ENCODE measurements at places on chromosomes 3 and 15. TPM values are rescaled to one million over a fixed set of nuclear protein-coding genes. Genes with fewer than 3 reads are reported as not detected.

CSPG4 gene
- 103 TPM for total RNA-seq

KCNAB1 gene
- 2.1 TPM for total RNA-seq

TMEM40 gene
- 1.2 TPM for total RNA-seq

GRCh38 chr15:52764731-52765130 is 25.4 kb downstream of the ONECUT1 start:
- no peak for DNase-seq

DNA sequence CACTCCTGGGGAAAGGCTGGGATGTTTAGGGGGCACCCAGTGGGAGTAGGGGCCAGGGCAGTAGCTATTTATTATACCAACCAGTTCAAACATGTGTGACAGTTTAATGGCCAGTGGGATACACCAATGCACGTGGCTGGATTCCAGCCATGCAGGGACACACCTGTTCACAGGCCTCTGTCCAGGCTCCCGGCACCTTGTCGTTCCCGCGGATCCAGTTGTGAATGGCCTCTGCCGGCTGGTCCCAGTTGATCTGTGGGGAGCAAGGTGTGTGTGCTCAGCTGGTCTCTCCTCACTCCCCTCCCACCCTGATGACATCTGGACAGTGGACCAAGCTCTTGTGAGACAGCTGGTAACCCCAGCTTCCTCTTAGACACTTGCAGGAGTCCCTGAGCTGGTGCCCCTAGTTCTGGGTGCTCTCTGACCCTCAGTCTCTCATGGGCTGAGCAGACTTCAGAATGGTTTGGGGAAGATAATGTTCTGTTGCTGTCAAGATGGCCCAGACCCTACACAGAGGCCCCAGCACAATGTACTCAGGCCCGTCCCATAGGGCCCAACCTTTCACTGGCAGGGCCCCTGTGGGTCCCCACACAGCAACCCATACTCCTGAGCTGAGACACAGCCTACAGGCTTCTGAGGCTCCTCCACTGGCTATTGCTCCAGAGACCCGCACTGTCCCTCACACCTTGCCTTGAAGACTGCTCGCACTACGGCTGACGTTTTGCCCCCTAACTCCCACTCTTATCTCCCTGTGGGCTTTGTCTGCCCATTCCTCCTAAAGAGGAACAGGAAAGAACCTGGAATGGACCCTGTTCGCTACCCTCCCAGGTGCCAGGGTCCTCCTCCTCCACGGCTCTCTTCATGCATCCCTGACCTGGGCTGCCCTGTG is 25.8 kb downstream of the ALDH1L1 start:
- DNase-seq, result no peak

- DNase-seq, result no peak
Measured at GRCh38 chr15:88814393-88814792, 11.2 kb downstream of the ACAN start.

- no peak for DNase-seq
Measured at GRCh38 chr3:3664935-3665334, 134.3 kb upstream of the LRRN1 start.

All from gastrocnemius medialis (tissue), 4 donors.